ENCODE measurements at places on chromosomes 4 and X. TPM values are rescaled to one million over a fixed set of nuclear protein-coding genes. Genes with fewer than 3 reads are reported as not detected.
A peak's percentile ranks its signal among the peaks of the same experiment; 100 is the strongest.

The SPINK2 gene
- polyA plus RNA-seq: 96.4 TPM

DNA sequence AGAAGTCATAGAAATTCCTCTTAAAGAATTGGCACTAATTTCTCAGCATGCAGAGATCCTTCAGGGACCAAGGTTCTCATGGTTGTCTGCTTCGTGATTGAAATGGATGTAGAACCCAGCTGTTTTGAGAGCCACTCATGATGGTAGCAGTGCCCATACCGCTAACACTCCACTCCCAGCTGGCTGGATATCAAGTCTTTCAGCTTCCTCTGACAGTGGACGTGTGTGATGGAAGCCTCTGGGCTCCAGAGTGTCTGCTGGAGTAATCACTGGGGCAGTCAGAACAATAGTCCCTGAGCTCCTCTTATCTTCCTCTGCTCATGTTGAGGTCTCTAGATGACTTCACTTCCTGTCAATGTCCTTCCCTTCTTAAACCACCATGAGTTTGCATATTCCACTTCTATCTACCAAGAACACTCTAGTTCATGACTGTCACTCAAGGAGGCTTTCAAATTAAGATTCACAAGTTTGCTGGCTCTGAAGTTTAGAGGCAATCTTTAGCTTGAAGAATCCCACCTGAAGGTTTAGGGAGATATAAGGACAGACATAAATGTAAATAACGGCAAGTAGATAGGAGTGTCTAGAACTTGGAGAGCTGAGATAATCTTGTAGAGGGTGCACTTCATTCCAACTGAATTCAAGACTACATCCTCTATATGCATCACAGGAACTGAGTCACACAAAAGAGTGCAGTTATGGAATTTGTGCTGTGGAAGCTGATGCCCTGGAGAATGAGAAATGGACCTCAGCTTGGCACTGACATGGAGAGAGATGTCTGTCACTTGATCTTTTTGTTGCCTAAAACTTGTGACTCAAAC lies 64.5 kb upstream of the WDR1 start:
- H3K4me1 ChIP-seq: peaks cover 32% of the 10 kb centered on the region
- DNase-seq: peak; percentile 36
- no peak overlapping the region for H3K4me3 ChIP-seq
- H3K36me3 ChIP-seq: no peaks in the 10 kb centered on the region
- H3K27ac ChIP-seq: peak overlapping the region; percentile 2
- H3K27me3 ChIP-seq: no peaks in the 10 kb centered on the region

The GAB1 gene
- 2.9 TPM for polyA plus RNA-seq

The C4orf51 gene
- polyA plus RNA-seq: not detected

The ELK1 gene
- polyA plus RNA-seq: 8.4 TPM

- H3K27ac ChIP-seq: peak overlapping the region; percentile 48
- H3K4me3 ChIP-seq: no peak overlapping the region
- no peaks in the 10 kb centered on the region for H3K4me1 ChIP-seq
- no peak for DNase-seq
- peaks cover 64% of the 10 kb centered on the region for H3K36me3 ChIP-seq
Measured at GRCh38 chr4:3233391-3234071, 15.4 kb upstream of the MSANTD1 start.

- peaks cover 3% of the 10 kb centered on the region for H3K36me3 ChIP-seq
- H3K4me3 ChIP-seq: peak overlapping the region; percentile 93
- peaks cover 6% of the 10 kb centered on the region for H3K27me3 ChIP-seq
- no peak for DNase-seq
Measured at GRCh38 chr4:118849867-118850487, 14.1 kb upstream of the SEC24D start.

The PPP2R2C gene
- polyA plus RNA-seq: not detected

The SPANXD gene
- not detected for polyA plus RNA-seq

The CRMP1 gene
- not detected for polyA plus RNA-seq

- H3K36me3 ChIP-seq: no peaks in the 10 kb centered on the region
- no peak overlapping the region for H3K27ac ChIP-seq
- no peaks in the 10 kb centered on the region for H3K4me1 ChIP-seq
- no peak overlapping the region for H3K4me3 ChIP-seq
Measured at GRCh38 chr4:128379860-128380259, 92.2 kb upstream of the PGRMC2 start.

GRCh38 chrX:11770320-11770719 lies 12.3 kb downstream of the MSL3 start:
- H3K36me3 ChIP-seq: peaks cover 14% of the 10 kb centered on the region
- H3K27me3 ChIP-seq: peaks cover 3% of the 10 kb centered on the region
- H3K4me3 ChIP-seq: no peak overlapping the region
- H3K4me1 ChIP-seq: peaks cover 11% of the 10 kb centered on the region
- peak overlapping the region; percentile 51 for H3K27ac ChIP-seq

GRCh38 chr4:106614441-106614840 lies 245.9 kb upstream of the GIMD1 start:
- no peaks in the 10 kb centered on the region for H3K36me3 ChIP-seq
- H3K27ac ChIP-seq: no peak overlapping the region
- H3K4me3 ChIP-seq: no peak overlapping the region
- peaks cover 2% of the 10 kb centered on the region for H3K27me3 ChIP-seq
- DNase-seq: no peak

- H3K36me3 ChIP-seq: no peaks in the 10 kb centered on the region
- peaks cover 52% of the 10 kb centered on the region for H3K4me1 ChIP-seq
- peak overlapping the region; percentile 85 for H3K4me3 ChIP-seq
- DNase-seq: peak; percentile 57
- peaks cover 35% of the 10 kb centered on the region for H3K27me3 ChIP-seq
Measured at GRCh38 chr4:109359040-109359646, 56.7 kb upstream of the COL25A1 start.

The SGMS2 gene
- polyA plus RNA-seq: not detected

- H3K27ac ChIP-seq: no peak overlapping the region
- no peak overlapping the region for H3K4me3 ChIP-seq
- no peaks in the 10 kb centered on the region for H3K36me3 ChIP-seq
- no peak for DNase-seq
Measured at GRCh38 chr4:87688316-87688715, 38.2 kb downstream of the DMP1 start.

DNA sequence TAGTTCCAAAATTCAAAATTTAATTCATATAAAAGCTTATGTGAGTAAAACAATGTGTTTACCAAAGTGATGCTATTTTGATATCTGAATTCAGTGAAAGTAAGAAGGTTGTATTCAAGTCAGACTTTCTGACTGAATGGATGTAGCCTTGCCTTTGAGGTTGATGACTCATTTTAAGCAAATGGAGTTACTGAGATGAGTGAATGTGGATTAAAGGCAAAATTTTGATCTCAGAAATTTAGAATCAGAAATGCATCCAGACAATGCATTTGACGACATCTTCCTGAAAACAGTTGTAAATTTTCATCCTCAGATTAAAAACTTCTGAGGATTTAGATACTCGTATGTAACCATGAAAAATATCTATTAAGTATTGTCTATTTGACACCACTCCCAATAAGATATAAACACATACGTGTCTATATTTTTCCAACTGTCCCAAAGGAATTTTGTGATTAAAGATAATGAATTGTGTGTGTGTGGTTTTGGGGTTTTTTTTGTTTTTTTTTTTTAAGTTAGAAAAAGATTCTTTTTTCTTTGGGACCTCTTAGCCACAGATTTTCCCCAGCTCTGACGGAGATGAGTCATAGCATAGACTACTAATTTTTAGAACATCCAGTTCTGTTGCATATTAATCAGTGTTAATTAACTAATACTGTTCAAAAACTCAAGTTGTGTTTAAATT lies 34.4 kb downstream of the NFKB1 start:
- H3K4me1 ChIP-seq: peaks cover 48% of the 10 kb centered on the region
- no peaks in the 10 kb centered on the region for H3K27me3 ChIP-seq
- H3K27ac ChIP-seq: no peak overlapping the region
- no peak for DNase-seq
- peaks cover 7% of the 10 kb centered on the region for H3K36me3 ChIP-seq

GRCh38 chr4:85790582-85790981 lies 315.6 kb downstream of the ARHGAP24 start:
- peaks cover 2% of the 10 kb centered on the region for H3K27me3 ChIP-seq
- no peaks in the 10 kb centered on the region for H3K4me1 ChIP-seq
- no peak for DNase-seq
- H3K4me3 ChIP-seq: no peak overlapping the region

The HELT gene
- polyA plus RNA-seq: not detected

GRCh38 chrX:7168371-7168770 lies 20.4 kb upstream of the PUDP start:
- H3K27me3 ChIP-seq: no peaks in the 10 kb centered on the region
- H3K4me3 ChIP-seq: no peak overlapping the region
- H3K36me3 ChIP-seq: no peaks in the 10 kb centered on the region
- no peaks in the 10 kb centered on the region for H3K4me1 ChIP-seq
- DNase-seq: no peak
- no peak overlapping the region for H3K27ac ChIP-seq

- H3K4me1 ChIP-seq: no peaks in the 10 kb centered on the region
- H3K27me3 ChIP-seq: no peaks in the 10 kb centered on the region
- H3K4me3 ChIP-seq: no peak overlapping the region
- no peak for DNase-seq
- H3K27ac ChIP-seq: no peak overlapping the region
Measured at GRCh38 chrX:141742666-141743065, 44.1 kb upstream of the SPANXD start.

DNA sequence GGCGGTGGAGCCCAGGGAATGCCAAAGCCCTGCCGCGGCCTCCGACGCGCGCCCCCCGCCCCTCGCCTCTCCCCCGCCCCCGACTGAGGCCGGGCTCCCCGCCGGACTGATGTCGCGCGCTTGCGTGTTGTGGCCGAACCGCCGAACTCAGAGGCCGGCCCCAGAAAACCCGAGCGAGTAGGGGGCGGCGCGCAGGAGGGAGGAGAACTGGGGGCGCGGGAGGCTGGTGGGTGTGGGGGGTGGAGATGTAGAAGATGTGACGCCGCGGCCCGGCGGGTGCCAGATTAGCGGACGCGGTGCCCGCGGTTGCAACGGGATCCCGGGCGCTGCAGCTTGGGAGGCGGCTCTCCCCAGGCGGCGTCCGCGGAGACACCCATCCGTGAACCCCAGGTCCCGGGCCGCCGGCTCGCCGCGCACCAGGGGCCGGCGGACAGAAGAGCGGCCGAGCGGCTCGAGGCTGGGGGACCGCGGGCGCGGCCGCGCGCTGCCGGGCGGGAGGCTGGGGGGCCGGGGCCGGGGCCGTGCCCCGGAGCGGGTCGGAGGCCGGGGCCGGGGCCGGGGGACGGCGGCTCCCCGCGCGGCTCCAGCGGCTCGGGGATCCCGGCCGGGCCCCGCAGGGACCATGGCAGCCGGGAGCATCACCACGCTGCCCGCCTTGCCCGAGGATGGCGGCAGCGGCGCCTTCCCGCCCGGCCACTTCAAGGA lies at the start of gene FGF2:
Gene FGF2, plus strand, starts transcription at position 279 of the 705 bp plus-strand sequence. Its CDS starts 344 bp downstream, at position 623.
- DNase-seq: peak; percentile 14
- no peak within 1 kb of the TSS for H3K27ac ChIP-seq
- H3K4me1 ChIP-seq: peaks cover 12% of the 10 kb centered on the region
- H3K27me3 ChIP-seq: peaks cover 20% of the 10 kb centered on the region
- H3K36me3 ChIP-seq: no peaks in the 10 kb centered on the region

DNA sequence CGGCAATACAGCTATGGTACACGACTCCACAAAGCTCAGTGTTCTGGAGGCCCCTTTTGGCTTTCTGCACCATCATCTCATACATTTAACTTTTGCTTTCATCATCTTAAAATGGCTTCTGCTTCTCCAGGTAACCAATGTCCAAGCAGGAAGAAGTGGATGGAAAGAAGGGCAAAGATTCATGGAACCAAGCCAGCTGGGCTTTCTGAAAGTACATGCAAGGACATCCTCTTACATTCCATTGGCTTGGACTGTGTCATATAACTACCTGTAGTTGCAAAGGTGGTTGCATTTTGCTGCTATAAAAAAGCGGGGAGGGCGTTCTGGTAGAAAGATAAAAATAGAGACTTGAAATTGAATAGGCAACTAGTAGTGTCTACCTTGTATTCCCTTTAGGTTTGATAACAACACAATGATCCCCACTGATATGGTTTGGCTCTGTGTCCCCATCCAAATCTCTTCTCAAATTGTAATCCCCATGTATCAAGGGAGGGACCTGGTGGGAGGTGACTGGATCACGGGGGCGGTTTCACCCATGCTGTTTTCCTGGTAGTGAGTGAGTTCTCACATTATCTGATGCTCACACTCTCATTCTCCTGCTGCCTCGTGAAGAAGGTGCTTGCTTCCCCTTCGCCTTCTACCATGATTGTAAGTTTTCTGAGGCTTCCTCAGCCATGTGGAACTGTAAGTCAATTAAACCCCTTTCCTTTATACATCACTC lies 6.7 kb upstream of the FHIP1A start:
- H3K27ac ChIP-seq: no peak overlapping the region
- peaks cover 4% of the 10 kb centered on the region for H3K4me1 ChIP-seq
- peaks cover 9% of the 10 kb centered on the region for H3K27me3 ChIP-seq
- H3K4me3 ChIP-seq: no peak overlapping the region

DNA sequence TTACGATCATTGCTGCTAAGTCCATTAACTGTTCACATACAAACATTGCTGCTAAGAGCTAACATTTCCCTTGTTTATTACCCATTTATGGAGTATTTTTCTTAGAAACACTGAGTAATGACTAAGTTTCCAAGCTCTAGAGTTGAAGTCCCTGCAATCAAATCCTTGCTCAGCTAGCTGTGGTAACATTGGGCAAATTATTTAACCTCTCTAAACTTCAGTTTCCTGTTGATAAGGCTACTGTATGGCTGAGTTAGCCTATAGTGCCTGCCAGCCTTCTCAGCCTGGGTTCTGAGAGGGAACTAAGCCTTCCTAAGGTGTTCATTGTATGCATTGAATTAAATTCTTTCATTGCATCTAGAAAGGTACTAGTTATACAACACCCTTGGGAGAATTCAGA lies 15.2 kb upstream of the SCOC start:
- H3K27ac ChIP-seq: no peak overlapping the region
- no peak overlapping the region for H3K4me3 ChIP-seq
- no peaks in the 10 kb centered on the region for H3K36me3 ChIP-seq
- DNase-seq: no peak

DNA sequence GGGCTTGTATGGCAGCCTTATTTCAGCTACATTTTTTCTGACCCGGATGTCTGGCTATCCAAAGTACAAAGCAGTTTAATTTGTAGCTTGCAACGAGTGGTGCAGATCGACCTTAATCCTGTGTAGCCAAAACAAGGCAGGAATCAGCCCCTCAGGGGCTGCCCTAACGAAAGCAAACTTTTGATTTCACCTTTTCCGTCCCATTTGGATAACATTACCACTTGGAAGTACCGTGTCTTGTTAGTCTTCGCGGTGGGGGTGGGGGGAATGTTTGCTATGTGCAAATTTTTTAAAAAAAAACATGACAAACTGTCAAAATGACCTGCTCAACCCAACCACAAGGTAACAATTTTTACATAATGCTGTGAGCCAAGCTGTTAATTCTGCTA lies 766 bp upstream of the DNAJB14 start:
- H3K4me1 ChIP-seq: peaks cover 51% of the 10 kb centered on the region
- H3K27me3 ChIP-seq: peaks cover 12% of the 10 kb centered on the region
- H3K4me3 ChIP-seq: peak overlapping the region; percentile 91
- no peak for DNase-seq
- no peak overlapping the region for H3K27ac ChIP-seq

DNA sequence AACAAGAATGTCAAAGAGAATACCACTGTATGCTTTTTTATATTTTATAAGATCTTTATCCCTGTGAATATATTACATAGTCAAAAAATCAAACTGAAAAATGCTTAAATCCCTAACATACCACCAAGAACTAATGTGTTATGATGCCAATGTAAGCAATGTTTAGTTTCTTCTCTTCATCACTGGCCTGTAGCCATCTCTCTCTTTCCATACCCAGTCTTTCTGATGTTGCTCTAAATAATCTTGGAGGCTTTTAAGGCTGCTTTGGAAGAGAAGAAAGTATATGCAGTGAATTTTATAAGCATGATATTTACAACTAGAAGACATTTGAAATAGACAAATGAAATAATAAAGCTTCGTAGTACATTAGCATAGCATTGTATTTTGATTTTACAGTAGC lies 82.9 kb downstream of the NFKB1 start:
- H3K4me1 ChIP-seq: peaks cover 16% of the 10 kb centered on the region
- no peaks in the 10 kb centered on the region for H3K27me3 ChIP-seq

- no peaks in the 10 kb centered on the region for H3K36me3 ChIP-seq
- no peaks in the 10 kb centered on the region for H3K4me1 ChIP-seq
- H3K4me3 ChIP-seq: no peak overlapping the region
- H3K27me3 ChIP-seq: no peaks in the 10 kb centered on the region
- no peak for DNase-seq
Measured at GRCh38 chr4:113064244-113064643, 14.8 kb downstream of the ANK2 start.

All from immature natural killer cell (primary cell).